ENCODE measurements at places on chromosomes 2 and 18.

DNA sequence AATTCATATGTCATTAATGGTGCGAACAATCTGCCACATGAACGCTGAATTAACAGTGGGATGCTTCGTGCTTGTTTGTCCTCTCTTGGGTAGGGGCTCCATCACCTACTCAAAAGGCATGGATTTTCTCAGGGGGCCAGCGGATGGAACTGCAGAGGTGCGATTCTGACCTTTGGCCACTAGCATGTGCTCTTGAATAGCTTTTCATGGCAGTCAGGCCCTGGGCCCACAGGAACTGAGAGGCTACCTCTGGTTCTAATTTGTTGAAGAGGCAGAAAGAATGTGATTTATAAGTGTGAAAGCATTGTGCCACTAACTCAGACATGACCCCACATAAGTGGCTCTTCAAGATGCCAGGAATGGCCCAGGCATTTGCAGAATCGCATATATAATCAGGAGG lies 283.2 kb downstream of the INSIG2 start:
- no peak for DNase-seq

DNA sequence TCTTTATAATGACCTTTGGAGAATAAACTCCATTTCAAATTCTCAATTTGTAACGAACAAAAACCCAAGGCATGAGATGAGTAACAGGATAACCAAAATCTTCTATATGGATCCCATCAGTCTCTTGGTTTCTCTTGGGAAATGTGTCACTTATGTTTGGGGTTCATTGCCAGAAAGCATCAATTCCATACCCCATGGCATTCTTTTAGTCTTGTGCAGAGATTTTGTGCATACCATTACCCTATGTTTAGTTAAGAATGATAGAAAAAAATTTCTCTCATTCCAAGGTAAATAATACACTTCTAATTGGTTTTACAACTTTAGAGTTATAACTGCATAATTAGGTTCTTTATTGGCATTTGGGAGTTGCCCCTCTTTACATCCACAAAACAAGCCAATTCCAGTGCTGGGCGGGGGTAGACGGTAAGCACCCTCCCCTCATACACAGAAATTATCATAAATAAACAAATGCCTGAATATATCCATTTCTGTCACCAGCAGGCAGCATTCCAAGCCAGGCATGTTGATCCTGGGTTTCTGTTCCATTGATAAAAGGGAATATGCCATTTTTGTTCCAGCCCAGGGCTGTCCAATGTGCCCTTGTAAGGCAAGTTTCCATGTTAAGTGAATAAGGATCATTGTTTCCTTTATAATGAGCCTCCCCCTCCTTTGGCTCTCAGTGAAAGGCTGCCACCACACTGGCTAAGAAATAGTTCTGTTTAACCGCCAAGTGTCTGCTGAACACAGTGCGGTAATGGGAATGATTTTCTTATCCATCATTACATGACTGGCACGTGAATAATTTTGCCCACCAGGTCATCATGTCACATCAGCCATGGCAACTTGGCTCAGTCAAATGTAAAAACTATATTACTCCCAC lies 680.1 kb upstream of the ZEB2 start:
- no peak for DNase-seq

DNA sequence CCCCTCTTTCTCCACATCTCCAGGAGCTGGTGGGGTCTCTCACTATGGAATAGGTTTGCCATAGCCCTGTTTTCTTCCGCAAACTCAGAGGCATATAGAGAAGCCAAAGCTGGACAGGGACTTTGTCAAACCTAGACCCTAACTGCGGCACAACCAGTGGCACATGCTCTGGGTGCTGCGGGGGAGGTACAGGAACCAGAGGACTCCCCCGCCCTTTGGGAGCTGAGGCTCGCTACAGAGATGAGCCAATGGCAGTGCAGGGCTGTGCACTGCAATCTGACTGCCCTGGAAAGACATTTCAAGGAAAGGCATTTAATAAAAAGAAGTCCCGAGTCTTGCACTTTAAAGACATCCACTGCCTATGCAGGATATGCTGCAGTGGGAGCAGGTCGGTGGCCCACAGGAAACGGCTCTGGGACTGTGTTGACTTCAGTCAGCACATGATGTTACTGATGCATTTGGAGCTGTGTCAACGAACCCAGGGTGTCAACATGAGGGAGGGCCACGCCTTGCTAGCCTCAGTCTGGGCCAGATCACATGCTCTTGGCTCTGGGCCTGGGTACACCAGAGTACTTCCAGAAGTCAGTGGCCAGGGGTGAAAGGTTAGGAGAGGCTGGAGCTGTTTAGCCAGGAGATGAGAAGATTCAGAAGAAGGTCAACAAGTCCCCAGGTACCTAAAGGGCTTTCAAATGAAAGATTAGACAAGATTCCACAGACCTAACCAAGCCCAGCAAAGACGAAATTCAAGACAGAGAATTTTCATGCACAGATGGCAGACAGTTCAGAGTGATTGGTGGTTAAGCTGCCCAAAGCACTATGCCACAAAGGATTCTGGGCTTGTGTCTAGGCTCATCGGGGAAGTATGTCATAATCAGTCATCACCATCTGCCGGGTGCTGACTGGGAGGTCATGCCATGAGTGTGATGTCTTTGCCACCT lies 8.2 kb downstream of the SLC35F6 start:
- no peak for DNase-seq

- DNase-seq, result no peak
These were observed 10.8 kb downstream of the IWS1 start for GRCh38 chr2:127515383-127515915.

DNA sequence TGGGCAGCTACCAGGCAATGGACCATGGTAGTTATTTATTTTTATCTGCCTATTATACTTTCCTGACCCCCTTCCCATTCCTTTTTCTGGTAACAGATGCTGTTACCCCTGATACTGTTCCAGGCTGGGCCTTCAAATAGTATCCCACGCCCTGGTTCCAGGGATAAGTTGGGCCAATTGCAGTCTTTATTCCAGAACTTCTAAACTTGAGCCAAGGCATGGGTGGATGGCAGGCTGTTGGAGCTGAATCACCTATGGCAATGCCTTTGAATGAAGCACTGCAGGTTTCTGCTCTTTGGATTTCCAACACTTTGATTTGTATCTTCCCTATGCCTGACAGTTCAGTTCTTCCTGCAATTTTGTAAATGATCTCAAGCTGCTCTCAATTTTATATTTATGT lies 99.2 kb upstream of the LHCGR start:
- DNase-seq, result no peak

- DNase-seq, result no peak
These were observed 215.8 kb upstream of the ACVR2A start for GRCh38 chr2:147628971-147629421.

GRCh38 chr2:178119179-178119922 lies 7.1 kb downstream of the RBM45 start:
- DNase-seq, result no peak

GRCh38 chr2:5504756-5505155 lies 187.4 kb upstream of the SOX11 start:
- DNase-seq, result no peak

DNA sequence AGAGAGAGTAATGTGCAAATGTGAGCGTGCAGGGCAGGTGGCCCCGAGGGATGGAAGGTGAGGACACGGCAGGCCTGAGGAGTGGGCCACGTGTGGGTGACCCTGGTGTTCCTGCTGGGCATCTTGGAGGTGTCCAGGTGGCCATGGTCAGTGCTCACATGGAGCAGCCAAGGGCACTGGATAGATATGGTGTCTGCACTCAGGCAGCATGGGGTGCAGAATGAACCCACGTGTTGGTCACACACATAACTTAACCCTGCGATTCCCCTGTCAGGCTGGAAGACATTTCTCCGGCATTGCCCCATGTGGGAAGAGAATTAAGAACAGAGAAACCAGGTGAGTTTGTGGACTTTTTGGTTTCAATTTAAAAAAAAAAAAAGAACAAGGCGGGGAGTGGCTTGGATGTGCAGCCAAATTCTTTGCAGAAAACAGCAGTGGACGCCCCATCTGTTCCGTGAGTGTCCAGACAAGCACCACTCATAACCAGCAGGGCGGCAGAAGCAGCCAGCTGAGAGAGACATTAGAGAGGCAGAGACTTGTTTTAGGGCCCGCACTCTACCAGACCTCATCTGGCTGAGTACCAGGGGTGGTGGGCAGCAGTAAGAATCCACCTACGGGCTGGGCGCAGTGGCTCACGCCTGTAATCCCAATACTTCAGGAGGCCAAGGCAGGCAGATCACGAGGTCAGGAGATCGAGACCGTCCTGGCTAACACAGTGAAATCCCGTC lies 249.8 kb downstream of the ACKR3 start:
- no peak for DNase-seq

Data from activated naive CD4-positive, alpha-beta T cell treated with Interleukin-2 at 50 U/mL for 16 hours (primary cell).